Stimulated activated CD4-positive, alpha-beta T cell treated with anti-CD3 and anti-CD28 coated beads, Interleukin-12 subunit alpha, Interleukin-12 subunit beta, amount 100 ng/mL, for 24 hours (primary cell): ENCODE measurements at places on chromosomes 12 and 14.
A peak's percentile ranks its signal among the peaks of the same experiment; 100 is the strongest.

GRCh38 chr14:21384494-21384851, 654 bp upstream of the SUPT16H start:
- no peak for DNase-seq

- no peak for DNase-seq
These were observed 38.8 kb downstream of the HSD17B6 start for GRCh38 chr12:56801661-56802622.

GRCh38 chr14:23034498-23035302, at the start of gene PSMB5:
Gene PSMB5 (minus strand): TSS chr14:23034900. CDS start chr14:23034881, 19 bp downstream.
- peak; percentile 77 for DNase-seq

DNA sequence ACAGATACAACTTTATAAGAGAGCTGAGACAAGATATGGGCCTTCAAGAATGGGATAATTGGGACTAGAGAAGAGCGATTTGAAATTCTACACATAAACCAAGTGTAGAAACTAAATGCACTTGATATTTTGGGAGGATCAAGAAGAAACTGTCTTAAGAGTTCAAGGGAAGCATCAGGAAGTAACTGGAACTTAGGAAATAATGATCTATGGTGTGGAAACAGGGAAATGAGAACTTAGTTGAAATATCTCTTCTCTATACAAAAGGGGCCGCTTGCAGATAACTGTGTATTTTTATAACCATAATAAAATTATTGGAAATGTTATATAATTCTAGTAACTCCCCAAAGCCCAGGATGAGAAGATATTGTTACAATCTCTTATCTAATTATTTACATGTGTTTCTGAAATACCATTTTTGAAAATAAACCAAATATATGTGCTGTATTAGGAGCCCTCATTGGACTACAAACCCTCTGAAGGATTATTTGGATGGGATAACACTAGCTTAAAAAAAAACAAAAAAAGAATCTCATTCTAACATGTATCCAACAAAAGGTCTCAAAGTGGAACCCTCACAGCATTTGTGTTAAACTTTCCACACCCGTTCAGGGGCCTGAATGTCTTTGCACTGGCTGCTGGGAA, 84.7 kb upstream of the FLRT2 start:
- DNase-seq = no peak

DNA sequence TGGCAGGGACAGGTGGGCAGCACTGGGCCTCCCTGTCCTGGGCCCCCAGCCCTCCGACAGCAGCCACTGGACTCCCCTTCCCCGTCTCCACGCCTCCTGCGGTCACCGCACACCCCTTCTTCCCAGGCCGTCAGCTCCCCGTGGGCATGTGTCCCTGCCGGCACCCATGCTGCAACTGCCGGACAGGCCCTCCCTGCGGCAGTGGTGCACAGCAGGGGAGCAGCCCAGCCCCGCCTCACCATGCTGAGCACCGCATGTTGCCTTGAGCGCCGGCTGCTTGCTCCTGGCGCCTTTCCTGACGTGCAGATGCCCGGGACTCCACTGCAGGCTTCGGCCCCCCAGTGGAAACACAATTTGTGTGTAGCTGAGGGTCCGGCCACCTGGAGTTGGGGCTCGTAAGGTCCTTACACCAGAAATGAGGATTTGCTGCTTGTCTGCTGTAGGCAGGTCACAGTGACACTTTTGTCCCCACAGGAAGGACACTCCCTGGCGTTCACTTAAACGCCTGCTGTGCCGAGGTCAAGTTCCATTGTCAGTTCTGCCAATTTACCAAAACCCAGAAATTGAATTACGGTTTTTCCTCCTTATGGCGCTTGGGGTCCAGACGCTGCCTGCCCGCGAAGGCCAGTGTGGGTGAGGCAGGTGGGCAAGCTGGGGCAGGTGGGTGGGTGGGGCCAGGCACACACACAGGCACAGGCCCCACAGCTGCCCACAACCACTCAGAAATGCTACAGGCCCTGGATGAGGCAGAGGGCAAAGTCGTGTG, 28.2 kb upstream of the MMP17 start:
- no peak for DNase-seq

GRCh38 chr12:132998741-132999140, 12.6 kb downstream of the ZNF26 start:
- no peak for DNase-seq

GRCh38 chr12:42609605-42610004, 20.1 kb upstream of the PRICKLE1 start:
- DNase-seq = no peak

DNA sequence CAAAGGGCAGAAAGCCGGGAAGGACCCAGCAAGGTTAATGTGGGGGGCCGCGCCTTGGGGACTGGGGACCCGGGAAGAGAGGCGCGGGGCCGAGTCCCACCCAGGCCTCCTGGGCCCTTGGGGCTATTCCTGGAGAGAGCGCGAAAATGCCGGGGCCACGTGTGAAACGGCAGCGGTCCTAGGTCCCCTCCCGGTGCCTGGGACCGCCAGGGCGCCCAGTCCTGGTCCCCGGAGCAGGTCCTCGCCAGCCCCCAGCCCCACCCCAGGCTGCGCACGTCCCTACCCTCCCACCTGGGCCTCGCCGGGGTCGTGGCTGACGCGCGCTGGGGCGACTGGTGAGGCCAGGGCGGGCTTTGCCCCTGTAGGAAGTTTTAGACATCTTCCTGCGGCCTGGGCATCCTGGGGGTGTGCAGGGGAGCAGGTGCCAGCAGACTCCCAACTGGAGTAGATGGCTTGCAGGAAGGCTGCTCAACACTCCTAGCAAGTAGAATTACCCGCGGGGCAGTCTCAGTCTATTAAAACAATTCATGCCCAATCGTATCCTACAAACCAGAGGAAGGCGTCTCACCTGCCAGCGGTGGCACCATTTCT, 708 bp downstream of the FAR2 start:
- no peak for DNase-seq

- DNase-seq = no peak
These were observed 59.9 kb downstream of the ACSS3 start for GRCh38 chr12:81137801-81138200.

DNA sequence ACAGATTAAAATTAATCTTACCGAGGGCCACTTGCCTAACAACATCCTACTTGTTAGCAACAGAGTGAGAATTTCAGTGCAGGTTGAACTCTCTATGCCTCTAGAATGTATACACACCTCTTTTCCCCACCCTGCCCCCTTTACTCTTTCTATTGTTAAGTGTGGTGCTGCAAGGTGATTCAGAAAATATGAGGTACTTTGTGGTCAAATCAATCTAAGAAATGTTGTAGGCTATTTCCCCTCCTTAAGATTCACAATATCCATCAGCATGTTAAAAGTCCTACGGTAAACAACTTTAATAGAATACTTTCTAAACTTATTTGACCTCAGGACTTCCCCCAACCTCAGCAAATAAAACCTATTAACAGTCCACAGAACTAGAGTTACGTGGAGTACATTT, 106.0 kb downstream of the LMNTD1 start:
- no peak for DNase-seq

DNA sequence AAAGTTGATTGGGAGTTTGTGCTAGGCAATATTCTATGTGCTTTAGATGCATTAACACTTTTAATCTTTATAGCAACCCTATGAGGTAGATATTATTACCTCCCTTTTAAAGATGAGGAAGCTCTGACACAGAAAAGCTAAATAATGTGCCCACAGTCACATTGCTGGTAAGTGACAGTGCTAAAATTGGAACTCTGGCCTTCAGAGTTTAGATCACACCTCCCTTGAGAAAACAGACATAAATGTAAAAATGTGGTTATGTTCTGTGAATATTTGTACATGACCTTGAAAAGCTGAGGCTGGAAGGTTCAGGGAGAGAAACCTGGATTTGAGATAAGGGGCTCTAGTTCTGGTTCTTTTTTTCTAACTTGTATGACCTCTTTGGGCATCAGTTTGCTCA, 1.9 kb downstream of the ABHD4 start:
- DNase-seq = no peak

DNA sequence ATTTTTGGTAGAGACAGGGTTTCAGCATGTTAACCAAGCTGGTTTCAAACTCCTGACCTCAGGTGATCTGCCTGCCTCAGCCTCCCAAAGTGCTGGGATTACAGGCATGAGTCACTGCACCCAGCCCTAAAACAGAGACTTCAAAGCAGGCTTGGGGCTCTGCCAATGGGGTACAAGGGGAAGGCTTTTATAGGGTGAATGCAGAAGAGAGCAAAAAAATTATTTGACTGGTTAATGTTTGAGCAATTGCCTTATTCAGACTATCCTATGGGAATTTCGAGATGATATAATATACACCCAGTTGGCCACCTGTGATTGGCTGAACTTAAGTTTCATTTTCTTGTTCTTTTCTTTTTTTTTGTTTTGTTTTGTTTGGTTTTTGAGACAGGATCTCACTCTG, 31.5 kb upstream of the ACTN1 start:
- no peak for DNase-seq

GRCh38 chr12:5441497-5442236, 9.8 kb downstream of the NTF3 start:
- no peak for DNase-seq

DNA sequence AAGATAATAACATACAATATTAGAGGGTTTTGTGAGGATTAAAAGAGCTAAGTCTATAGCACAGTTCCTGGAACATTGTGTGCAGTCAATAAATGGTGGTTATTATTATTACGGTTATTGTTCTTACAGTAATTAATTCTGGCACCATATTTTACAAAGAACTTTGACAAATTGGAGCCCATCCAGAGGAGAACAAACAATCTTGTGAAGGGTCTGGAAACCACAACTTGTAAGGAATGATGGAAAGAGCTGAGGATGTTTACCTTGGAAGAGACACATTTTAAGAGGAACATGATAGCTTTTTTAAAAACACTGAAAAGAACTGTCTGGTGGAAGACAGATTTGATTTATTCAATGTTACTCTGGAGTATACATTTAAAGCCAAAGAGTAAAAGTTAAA, 150.5 kb upstream of the KRR1 start:
- no peak for DNase-seq

DNA sequence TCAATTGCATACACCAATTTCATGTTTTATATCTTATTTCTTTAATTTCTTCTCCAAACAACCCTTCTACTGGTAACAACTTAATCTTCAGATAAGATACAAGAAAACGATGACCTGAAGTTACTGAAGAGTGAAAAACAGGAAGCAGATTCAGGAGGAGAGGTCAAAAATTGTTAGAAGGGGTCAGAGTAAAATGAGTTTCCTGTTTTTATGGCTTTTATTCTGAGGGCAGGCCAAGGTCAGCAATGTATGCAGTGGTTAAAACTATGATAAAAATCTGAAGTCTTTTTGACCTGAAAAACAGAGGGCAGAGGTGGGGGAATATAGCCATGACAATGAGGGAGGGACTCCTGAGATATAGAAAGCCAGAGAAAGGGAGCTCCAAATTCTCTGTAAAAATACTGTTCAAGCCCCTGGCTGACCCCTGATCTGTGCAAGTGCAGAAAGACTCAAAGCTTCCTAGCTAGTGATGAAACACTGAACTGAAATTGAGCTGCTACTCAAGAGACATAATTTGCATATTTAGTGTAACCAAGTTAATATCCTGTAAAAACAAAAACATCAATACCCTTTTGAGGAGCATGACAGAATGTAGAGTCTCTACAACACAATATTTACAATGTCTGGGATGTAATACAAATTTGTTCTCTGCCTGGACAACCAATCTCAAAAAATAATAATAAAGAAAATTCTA, 514.3 kb upstream of the SEL1L start:
- no peak for DNase-seq

DNA sequence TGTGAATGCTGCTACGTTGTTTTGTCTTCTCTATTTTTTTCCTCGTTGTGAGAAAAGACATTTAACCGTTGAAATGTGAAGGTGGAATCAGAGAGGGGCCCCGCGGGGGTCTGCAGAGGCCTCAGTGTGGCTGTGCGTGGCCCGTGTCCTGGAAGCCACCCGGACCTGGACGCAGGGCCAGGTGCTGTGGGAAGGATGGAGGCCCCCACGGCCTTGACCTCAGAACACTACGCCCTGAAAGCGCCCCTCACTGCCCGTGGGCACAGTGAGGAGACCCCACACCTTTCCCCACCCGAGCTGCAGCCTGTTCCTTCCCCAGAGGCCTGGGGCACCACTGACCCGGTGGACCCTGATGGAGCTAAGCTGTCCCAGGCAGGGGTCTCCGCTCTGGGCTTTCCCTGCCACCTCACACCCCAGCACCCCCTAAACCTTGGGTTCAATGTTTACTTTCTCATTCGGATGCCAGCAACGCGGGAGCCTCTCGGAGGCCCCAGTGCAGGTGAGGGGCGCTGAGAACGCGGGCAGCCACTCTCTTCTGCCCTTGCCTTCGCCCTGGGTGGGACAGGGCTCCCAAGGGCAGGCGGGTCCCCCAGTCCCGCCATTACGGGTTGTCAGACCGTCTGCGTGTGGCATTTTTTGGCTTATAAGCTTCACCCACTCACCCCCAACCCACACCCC, 26.9 kb downstream of the SETD1B start:
- DNase-seq = no peak

DNA sequence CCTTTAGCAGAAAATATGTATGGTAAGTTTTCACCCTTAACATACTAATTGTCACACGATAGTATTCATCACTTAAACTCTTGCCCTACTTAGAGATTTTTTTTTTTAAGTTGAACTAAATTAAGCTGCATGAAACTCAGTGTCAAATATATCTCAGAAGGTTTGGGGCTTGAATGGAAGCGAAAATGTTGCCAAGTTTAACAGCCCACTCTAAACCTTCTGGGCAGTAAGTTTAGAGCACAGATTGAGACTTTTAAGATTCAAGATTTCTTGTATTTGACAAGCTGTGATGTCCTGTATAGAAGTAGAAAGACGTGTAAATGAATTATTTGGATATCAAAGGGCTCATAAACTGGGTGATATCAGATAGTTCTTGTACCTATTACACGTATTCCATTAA, 287.3 kb upstream of the FLRT2 start:
- DNase-seq = no peak

- no peak for DNase-seq
These were observed 197.8 kb downstream of the PPM1H start for GRCh38 chr12:62737188-62737587.

- DNase-seq = no peak
These were observed 5.0 kb downstream of the FANCM start for GRCh38 chr14:45140661-45141187.

DNA sequence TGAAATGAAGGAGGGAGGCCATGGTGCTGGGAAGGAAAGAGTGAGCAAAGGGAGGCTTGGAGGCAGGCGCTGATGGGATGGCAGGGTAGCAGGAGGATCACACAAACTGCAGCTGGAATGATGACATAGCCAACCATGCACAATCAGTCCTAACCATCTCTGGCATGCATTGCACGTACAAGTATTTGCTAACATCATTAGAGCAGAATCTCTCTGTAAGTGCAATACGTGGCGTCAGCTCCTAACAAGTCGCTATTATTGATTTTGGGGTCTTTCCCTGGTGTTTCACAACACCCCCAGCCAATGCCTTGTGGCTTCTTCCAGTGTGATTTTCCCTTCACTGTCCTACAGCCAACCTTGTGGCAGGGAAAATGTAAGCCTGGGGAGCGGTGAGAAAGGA, 18.5 kb downstream of the BDKRB1 start:
- no peak for DNase-seq

- DNase-seq = no peak
These were observed 83.3 kb downstream of the PUS7L start for GRCh38 chr12:43675048-43675904.

GRCh38 chr12:117365049-117365616, 3.7 kb upstream of the NOS1 start:
- DNase-seq = no peak

GRCh38 chr12:101490286-101490920, 15.3 kb downstream of the SPIC start:
- no peak for DNase-seq

- DNase-seq = no peak
These were observed 135.0 kb downstream of the NCOR2 start for GRCh38 chr12:124432376-124432775.
